Breast epithelium (tissue), 4 donors: ENCODE measurements at places on chromosomes 5 and 9.

GRCh38 chr5:13766236-13766635 is 178.3 kb downstream of the DNAH5 start:
- no peak for DNase-seq

GRCh38 chr5:95380103-95380628 is 11.0 kb upstream of the FAM81B start:
- no peak for DNase-seq

DNA sequence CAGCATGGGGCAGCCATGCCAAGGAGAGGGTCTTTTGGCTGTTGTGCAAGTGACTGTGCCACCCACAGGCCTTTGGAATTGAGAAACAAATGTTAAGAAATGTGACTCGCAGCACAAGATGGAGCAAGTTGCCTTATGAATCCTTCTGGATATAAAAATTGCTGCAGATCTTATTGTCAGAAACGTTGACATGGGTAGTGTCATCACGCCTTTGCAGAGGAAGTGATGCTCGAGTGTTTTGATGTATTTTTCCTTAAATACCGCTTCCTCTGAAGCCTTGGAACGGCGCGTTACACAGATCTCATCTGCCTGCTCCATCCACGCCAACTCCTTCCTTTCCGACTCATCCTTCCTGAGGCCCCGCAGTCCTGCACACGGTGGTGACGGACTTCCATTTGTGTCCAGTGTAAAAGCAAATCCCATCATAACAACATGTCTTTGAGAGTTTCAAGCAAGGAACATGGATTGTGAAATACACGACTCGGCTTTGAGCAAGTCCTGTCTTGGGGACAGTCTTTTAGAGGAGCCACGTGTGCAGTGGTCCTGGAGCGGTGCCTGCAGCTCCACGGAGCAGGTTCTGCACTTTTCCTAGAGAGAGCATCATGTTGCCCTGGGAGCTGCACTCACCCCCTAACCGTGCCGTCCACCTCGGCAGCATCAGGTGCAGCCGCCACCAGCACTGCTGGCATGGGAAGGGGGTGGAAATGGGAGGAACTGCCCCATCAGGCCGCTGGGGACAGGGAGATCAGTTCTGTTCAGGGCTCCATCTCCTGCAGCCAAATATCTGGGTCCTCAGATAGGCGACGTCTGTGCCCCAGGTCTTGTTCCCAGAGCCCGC is 15.1 kb downstream of the ROPN1L start:
- no peak for DNase-seq

GRCh38 chr5:60959156-60959555 is 14.2 kb downstream of the NDUFAF2 start:
- DNase-seq, result no peak

DNA sequence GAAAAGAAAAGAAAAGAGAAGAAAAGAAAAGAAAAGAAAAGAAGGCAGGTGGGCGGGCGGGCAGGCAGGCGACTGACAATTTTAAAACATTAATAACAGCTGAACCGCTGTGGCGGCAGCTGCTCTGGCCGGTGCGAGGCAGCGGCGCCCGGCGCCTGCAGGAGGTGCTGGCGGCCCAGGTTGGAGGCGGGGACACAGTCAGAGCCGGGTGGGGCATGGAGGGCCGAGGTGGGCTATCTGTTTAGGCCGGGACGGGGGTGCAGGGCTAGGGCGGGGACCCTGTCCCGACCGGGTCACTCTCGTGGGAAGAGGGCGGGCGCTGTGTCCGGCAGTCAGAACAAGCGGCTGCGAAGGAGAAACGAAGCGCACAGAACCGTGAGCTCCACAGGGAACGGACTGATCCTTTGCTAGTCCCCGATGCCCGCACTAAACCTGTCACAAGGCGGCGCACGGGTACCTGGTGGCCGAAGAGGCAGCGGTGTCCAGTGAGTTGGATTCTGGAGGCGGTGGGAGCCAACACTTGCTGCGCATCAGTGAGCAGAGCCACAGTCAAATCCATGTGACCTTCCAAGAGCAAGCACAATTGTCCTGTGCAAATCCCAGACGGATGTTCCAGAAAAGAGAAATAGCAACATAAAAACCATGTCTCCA is 13.6 kb upstream of the ALDOB start:
- peak; percentile 75 for DNase-seq

DNA sequence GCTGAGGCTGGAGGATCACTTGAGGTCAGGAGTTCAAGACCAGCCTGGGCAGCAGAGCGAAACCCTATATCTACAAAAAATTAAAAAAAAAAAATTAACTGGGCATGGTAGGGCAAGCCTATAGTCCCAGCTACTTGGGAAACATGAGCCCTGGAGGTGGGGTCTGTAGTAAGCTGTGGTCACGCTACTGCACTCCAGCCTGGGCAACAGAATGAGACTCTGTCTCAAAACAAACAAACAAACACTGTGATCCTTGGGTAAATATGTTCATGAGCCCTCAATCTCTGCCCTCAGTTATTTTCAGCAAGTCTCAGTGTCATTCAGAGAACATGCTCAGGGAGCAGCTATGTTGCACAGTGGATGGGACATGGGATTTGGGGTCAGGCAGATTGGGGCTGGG is 76.2 kb downstream of the PTTG1 start:
- DNase-seq, result no peak

GRCh38 chr9:84478996-84479395 is 138.4 kb upstream of the SLC28A3 start:
- DNase-seq, result no peak

DNA sequence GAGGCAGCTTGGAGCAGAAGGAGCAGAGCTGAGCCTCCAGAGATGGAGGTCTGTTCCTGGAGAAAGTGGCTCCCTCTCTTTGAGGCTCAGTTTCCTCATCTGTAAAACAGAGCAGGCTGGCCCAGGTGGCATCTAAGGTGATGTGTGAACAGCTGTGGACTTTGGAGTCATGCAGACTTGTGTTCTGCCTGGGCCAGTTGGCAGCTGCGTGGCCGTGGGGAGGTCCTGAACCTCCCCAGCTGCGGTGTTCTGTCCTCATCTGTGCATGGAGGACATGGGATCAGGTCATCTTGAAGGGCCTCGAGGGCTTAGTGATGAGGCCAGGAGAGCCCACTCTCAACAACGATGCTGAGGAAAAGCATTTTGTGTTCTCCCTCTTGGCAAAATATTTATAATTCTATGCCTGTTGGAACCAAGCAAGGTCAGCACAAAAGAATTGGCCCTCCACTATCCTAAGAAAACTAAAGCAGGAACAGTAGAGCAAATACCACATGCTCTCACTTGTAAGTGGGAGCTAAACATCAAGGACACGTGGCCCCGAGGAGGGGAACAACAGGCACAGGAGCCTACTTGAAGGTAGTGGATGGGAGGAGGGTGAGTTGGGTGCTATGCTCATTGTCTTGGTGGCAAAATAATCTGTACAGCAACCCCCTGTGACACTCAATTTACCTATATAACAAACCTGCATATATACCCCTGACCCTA is 63.2 kb upstream of the COL15A1 start:
- DNase-seq, result no peak

- no peak for DNase-seq
Measured at GRCh38 chr9:7507566-7508270, 291.9 kb downstream of the DMAC1 start.

DNA sequence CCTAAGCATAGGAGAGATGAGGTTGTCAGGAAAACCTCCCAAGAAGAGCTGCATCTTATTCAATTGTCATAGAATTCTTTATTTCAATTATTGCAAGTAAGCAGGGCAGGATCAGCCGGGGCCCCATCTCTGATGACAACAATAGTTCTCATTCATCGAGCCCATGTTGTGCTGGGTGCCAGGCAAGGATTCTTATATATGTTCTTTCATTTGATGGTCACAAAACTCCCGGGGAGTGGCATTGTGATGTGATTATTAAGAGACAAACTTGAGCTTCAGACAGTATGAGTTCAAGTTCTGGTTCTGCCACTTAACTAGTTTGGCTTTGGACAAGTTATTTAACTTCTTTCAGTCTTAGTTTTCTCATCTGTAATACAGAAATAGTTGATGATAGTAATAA is 8.5 kb downstream of the FUBP3 start:
- no peak for DNase-seq

GRCh38 chr5:102958481-102959011 is 161.4 kb downstream of the GIN1 start:
- DNase-seq, result no peak

GRCh38 chr9:93119953-93120845 is 13.9 kb downstream of the NINJ1 start:
- DNase-seq, result peak; percentile 90

GRCh38 chr5:93723005-93723404 is 18.4 kb downstream of the POU5F2 start:
- DNase-seq, result no peak

DNA sequence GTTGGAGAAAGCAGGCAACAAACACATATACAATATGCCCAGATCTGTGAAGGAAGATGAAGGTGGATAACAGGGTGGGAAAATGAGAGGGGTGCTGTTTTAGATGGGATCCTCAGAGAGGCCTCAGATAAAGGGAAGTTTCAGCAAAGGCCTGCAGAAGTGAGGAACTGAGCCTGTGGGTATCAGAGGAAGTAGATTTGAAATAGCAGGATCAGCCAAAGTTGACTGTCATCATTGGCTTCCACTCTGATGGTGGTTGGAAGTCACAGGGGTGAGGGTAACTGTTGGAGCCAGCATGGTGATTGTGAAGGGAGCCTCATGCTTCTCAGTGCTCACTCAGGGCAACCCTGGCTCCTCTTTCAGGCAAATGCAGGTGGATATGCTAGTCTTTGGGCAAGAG is 607.2 kb upstream of the CLINT1 start:
- DNase-seq, result no peak

- no peak for DNase-seq
Measured at GRCh38 chr9:113290052-113290607, 13.0 kb downstream of the RNF183 start.

GRCh38 chr5:65047225-65047624 is 278.5 kb downstream of the CWC27 start:
- no peak for DNase-seq

GRCh38 chr9:114154600-114155102 is 686 bp upstream of the COL27A1 start:
- DNase-seq, result no peak

GRCh38 chr5:17487174-17487512 is 10.9 kb upstream of the TAF11L2 start:
- no peak for DNase-seq

DNA sequence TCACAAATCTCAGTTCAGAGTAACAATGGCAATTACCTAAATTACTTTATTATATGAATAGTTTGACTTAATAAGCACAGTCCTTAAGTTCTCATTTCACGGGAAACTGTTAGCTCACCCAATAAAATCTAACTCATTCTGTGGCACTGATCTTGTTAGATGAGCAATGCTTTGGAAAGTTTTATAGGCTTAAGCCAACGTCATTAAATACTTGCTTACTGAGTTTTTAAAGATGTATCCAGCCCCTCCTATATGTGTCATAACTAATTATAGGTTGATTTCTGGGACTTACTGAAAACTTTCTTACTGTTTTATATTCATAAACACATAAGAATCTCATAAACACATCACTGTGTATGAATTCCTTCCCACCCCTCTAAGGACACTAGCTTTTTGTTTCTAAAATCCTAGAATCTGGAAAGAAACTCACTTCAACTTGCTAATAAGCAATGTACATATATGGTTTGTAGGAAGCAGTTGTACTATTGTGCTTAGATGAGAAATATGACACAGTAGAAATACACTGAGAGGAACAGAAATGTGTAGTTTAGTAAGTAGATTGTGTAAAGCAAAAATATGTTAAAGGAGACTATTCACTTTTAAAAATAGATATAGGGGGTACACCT is 14.1 kb upstream of the MARCOL start:
- no peak for DNase-seq

GRCh38 chr9:120778758-120779157 is 14.5 kb downstream of the FBXW2 start:
- no peak for DNase-seq

DNA sequence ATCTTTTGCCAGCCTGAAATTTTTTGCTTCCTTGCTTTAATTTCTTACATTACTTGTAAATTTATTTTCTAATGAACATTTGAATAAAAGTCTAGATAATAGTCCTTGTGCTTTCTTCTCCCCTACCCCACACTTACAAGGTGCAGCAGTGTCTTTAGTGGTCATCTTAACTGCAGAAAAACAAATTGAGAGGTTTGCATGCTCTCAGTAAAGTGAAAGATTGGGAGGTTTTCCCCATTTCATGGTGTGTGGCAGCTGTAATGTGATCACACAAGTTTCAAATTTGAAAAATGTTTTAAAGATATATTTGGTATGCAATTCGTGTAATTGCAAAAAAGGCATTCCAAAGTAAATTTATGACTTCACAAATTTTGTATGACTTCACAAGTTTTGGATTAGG is 14.7 kb downstream of the APC start:
- DNase-seq, result no peak

- no peak for DNase-seq
Measured at GRCh38 chr9:70260606-70261005, 1.8 kb downstream of the SMC5 start.

DNA sequence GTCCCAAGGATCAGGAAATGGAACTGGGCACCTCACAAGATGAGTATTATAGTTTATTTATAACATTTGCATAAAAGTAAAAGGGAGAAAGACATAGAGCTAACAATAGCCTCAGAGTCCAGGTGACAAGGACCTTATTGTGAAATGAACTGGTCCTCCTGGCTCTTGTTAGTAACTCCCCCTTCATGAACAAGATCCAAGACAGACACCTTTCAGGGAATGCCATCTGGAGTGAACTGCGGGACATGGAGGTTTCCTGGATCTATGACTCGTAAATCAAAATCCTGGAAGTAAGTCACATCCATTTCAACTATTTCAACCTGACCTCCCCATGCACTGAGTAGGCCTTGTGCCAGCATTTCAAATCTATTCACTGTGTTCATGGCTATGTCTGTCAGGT is 129.5 kb upstream of the GAS1 start:
- DNase-seq, result no peak

DNA sequence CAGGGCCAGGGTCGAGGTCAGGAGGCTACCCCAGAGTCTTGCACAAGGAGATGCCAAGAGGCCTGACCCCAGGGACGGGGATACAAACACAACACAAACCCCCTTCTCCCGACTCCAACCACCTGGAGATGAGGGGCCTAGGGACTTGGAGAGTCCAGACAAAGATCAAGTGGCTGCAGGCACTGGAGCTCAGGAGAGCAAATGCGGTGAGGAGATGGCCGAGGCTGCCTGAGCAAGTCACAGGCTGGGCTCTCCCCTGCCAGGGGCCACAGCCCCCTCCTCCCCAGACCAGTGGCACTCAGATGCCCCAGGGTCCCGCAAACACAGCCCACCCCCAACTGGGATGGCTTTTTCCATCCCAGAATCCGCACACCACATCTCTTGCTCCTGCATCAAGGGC is 15.8 kb downstream of the SH3GLB2 start:
- no peak for DNase-seq

DNA sequence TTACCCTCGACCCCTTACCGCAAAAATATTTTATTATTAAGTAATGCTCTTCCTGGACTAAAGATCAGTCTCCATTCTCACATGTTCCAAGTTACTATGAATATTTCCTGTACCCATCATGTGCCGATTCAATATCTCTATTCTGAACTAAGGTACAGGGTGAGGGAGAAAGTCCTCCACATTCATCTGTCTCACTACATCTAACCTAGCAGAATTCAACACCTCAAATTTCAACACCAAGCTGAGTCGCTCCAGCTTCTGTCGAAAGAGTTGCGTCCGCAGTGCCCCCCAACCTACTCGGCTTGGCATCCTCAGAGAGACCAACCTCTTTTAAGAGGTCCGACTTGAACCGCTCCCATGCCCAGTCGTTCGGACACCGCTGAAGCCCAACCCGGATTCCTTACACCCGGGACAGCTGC is 1.0 kb downstream of the CERT1 start:
- peak; percentile 23 for DNase-seq
